ENCODE measurements at places on chromosomes 1 and 21.

DNA sequence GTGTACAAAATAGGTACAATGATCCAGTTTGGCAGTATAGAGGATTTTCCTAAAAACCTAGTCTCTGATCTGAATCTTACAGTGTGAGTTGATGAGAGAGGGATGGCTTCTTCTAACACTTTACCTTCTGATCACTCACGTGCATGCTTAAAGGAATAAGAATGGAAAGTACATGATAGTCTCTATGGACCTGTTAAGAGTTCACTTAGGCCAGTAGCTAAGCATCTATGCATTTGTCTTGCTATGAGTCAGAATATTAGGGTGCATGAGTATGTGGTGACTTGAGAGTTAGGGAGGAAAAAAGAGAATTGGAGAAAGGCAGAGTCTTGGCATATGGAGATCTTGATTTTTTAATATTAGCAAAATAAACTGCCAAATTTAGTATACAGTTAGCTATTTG, 206.3 kb downstream of the COL11A1 start:
- no peak for DNase-seq

DNA sequence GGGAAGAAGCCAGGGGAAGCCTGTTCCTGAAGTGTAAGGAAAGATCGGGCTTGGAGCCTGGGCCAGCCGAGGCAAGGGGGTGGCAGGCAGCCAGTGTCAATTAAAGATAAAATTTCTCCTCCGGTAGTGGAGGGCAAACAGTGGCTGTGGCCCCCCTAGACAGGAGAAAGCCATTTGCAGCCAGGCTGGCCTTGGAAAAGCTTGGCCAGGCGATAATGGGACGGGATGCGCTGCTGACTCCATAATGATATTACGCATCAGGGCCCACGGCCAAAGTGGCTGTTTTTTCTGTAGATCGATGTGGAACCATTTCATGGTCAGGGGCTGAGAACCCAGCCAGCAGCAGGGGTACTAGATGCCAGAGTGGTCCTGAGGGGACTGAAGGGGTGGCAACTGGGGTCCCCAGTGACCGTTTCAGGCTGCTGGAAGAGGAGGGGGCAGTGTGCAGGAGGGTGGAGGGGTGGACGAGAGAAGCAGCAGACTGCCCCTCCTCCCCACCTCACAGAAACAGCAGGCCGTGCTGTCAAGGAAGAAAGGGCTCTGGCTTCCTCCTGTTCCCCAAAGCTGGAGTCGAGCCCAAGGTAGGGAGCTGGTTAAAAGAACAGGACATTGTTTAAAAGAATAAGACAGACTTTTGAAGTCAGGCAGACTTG, 25.2 kb downstream of the KCNC4 start:
- no peak for DNase-seq

- DNase-seq: no peak
These were observed 3.3 kb downstream of the HYI start for GRCh38 chr1:43450251-43450941.

- DNase-seq: no peak
These were observed 272.9 kb downstream of the RWDD3 start for GRCh38 chr1:95506736-95507414.

DNA sequence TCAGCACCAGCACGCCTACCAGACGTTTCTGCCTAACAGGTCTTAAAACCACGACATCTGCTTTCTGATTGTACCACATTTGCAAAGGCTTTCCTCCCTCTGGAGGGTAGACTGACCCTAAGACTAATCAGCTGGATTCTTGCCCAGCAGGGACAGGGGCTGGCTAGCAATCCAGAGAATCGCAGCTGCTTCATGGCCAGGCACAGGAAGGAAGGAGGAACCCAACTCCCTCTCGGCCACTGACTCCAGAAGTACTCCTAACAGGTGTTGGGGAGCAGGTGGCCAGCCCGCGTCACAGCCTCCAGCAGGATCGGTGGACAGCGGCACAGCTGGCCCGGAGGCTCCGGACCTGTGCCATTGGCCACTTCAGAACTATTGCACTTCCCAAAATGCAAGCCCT, 180.8 kb downstream of the NPHP4 start:
- DNase-seq: no peak

GRCh38 chr21:45334591-45335081, 46.9 kb upstream of the POFUT2 start:
- no peak for DNase-seq

- DNase-seq: no peak
These were observed 84.2 kb downstream of the OBSCN start for GRCh38 chr1:228291906-228292608.

DNA sequence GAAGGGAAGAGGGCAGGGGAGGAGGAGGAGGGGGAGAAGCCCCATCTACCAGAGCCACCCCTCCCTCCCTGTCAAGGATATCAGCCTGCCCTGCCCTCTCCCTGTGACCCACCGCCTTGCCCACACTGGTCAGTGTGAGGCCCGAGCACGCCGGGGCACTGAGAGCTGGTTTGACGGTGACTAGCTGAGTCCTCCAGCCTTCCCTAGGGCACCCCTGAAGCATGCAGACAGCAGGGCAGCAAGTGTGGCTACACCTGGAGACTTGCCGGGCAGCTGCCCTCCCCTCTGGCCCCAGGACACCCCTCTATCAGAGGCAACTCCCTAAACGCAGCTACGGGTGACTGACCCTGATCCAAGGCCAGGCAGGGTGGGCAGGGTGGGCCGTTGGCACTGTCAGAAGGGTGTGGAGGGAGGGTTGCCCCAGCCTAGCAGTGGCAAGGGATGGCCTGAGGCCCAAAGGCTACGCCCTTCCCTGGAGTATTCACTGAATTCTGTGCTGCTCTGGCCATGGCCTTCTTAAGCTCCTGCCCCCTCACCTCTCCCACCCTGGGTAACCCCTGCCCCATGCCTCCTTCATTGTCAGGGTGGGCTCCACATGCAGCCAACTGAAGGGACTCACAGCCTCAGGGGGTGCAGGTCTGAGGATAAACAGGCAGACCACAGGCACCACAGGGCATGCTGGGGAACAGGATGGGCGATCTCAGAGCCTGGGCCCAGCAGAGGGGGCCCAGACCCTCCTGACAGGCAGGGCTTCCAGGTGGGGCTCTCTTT, 19.6 kb downstream of the WNT9A start:
- no peak for DNase-seq

- DNase-seq: no peak
These were observed 51.2 kb downstream of the POFUT2 start for GRCh38 chr21:45236481-45236880.

GRCh38 chr1:234866007-234866866, 256.3 kb upstream of the IRF2BP2 start:
- no peak for DNase-seq

- no peak for DNase-seq
These were observed 16.8 kb downstream of the PHTF1 start for GRCh38 chr1:113742515-113742914.

- no peak for DNase-seq
These were observed 73.9 kb downstream of the PTGER3 start for GRCh38 chr1:70973754-70974153.

GRCh38 chr1:164589961-164590507, 31.1 kb downstream of the PBX1 start:
- DNase-seq: no peak

- no peak for DNase-seq
These were observed 137.0 kb upstream of the AJAP1 start for GRCh38 chr1:4517186-4517954.
